Suppressor macrophage treated with lipopolysaccharide for 4 hours (primary cell): ENCODE measurements at places on chromosomes 2 and 18.

GRCh38 chr2:136006658-136007057 is 21.2 kb upstream of the DARS1 start:
- no peak for DNase-seq

GRCh38 chr2:104840156-104840555 is 13.8 kb upstream of the POU3F3 start:
- DNase-seq, result no peak

DNA sequence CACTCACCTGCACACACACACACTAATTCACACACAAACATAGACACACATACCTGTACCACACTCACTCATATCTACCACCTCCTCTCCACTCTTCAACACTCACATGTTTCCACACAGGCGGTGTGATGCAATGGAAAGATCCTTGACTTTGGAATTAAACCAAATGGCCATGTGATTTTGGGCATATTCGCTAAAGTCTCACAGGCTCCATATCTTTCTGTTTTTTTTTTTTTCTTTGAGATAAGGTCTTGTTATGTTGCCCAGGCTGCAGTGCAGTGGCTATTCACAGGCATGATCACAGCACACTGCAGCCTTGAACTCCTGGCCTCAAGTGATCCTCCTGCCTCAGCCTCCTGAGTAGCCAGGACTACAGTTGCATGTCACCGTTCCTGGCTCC is 91.1 kb upstream of the MEX3C start:
- DNase-seq, result no peak

GRCh38 chr2:128408349-128409305 is 90.0 kb upstream of the HS6ST1 start:
- DNase-seq, result no peak

DNA sequence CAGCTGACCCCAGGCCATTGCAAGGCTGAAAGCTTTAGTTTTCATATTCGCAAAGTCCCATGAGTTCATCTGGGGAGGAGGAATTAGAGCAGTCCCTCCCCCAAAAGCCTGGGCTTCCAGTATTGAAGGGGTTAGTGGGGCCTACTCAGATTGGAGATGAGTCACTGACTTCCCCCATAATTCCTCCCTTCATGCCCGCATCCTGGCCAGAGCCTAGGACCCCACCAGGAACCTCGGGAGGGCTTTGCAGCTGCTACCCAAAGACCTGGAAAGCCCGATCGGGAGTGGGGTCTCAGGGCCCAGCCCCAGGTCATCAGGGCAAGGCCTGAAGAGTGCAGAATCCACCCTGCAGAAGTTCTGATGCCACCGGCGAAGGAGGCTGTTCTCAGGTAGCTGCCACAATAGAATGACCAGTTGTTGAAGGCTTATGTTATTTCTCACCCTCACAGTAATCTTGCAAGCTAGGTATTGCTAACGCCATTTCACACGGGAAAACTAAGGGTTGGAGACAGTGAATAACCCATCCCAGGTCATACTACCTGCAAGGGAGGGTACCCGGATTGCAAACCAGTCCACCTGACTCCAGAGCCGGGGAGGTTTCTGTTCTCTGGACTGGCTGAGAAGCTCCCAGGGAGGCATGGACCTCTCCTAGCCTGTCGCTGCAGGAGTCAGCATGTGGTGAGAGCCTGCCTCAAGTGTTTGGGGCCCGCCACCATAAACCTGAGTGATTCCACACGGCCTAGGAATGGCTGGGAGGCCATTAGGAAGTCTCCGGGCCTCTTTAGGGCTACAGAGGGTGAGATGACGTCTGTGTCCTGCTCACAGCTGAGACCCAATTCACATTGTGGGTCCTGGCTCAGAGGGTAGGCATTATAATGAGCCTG is 5.8 kb upstream of the ARID5A start:
- no peak for DNase-seq

DNA sequence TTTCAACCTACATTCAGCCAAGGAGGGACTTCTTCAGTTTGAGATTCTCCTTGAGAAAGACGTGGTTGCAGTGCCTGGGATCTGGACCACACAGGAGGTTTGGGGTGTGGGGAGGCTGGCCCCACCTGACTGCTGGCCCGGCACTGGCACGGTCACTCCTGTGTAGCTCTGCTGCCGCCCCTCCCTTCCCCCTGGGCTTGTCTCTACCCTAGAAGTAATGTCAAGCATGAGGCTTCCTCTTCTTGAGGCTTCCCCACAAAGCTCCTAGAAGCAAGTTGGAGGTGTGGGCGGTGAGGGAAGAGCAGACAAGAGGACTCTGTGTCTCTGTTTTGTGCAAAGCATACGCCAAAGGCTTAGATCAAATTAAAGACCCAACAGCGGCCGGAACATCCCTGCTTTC is 8.7 kb downstream of the KLHL29 start:
- DNase-seq, result no peak

- DNase-seq, result no peak
Observed at GRCh38 chr18:62776024-62776570, 60.8 kb downstream of the PHLPP1 start.

- DNase-seq, result no peak
Observed at GRCh38 chr2:100954044-100954420, 48.1 kb upstream of the RPL31 start.

DNA sequence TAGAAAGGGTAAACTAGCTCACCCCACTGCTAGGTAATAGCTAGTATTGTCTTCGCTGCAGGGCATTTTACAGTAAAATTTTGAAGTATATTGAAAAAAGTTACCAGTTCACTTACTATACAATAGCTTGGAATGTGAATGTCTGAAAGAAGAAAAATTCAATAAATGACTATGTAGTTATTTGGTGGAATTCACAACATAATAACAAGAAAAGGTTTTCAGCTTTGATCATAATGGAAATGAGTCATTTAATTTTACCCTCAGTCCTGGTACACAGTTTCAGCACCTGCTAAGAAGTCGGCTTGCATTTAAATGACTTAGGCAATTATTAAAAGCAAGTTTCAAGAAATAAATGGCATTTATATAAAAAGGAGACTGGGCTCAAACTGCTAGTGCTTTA is 90.4 kb downstream of the NUP35 start:
- DNase-seq, result no peak

DNA sequence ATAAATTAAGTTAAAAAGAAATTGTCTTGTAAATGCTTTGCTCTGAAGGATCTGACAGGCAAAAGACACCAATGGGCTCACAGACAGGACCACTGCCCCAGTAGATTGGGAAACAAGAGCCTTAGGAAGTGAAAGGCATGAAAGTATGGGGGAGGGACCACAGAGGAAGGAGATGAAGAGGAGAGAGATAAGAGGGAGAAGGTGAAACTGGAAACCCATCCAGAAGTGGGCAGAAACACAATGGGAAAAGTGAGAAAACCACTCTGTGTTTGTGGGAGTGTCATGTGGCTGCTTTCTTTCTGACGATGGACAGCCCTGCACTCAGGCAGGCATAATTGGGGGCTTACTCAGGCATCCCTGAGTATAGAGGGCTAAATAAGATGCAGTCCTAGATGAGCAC is 101.5 kb upstream of the STON1 start:
- DNase-seq, result no peak

- DNase-seq, result no peak
Observed at GRCh38 chr18:51077217-51077616, 47.2 kb downstream of the SMAD4 start.

DNA sequence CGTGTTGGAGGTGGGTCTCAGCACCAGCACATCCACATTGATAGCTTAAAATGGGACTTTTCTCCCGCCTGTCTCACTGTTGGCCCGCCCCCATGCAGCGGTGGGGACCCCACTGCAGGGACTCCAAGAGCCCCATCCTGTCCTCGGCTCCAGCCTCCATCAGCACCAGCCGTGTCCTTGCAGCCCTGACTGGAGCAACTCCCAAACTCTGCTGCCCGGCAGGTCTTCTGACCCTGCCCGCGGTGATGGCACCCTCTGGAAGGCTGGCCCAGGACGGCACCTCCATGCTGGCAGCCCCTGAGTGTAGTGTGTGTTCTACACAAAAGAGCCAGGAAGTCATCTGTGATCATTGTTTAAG is 41.6 kb upstream of the KCNG2 start:
- DNase-seq, result no peak

DNA sequence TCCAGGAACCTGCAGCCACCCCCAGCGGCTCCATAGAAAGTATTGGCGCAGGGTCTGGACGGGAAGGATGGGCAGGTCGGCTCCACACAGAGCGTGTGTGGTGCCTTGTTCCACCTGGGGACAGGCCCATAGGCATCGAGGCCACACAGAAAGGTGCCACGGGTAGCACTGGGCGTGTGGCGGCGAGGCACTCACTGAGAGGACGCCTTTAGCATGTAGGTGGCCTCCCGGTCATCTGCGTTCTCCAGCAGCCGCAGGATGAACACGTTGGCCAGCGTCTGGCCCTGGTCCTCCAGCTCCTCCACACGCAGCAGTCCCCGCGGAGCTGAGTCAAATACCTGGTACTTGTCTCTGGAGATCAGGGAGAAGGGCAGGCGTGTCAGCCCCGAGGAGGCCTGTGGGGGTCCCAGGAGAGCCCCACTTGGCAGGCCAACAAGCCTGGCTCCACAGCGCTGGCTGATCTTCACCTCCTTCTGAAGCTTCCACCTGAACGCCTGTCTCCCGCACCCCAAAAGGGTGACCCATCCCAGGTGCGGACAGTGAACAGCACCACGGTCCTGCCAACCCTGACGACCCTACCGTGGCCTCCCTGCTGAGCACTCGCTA is 13.2 kb downstream of the SNORC start:
- no peak for DNase-seq

DNA sequence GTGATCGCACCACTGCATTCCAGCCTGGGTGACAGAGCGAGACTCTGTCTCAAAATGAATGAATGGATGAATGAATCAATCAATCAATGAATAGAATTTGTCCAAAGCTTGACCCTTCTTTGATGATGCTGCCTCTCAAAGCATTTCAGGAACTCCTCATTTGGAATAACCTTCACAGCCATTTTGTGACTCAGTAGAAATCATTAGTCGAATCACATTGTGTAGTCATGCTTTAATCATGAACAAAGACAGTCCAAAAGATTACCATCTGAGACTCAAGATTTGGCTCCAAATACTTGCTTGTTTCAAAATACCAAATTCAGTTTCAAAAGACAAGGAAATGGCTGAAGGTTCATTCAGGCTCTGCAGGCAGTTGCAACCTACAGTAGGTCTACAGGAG is 83.1 kb downstream of the VWA3B start:
- DNase-seq, result no peak

- DNase-seq, result no peak
Observed at GRCh38 chr18:44539926-44540325, 140.8 kb upstream of the SETBP1 start.

- no peak for DNase-seq
Observed at GRCh38 chr2:57693965-57694364, 352.6 kb upstream of the VRK2 start.

DNA sequence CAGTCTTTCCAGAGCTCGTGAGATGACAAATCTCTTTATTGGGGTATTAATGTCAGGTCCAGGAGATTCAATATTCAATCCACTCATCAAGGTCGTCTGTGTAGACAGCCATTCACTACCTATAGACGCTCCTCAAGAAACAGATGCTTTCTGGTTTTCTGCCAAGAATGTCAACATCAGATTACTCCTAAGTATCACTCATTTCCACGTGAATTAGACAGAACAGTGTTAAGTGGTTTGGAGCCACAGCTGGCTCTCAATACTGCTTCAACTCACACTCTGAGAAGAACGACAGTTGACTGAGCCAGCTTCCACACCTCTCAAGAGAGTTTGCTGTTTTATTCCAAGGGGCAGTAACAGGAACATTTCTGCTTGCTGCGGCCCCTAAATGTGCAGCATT is 113.5 kb upstream of the NEDD4L start:
- DNase-seq, result no peak

DNA sequence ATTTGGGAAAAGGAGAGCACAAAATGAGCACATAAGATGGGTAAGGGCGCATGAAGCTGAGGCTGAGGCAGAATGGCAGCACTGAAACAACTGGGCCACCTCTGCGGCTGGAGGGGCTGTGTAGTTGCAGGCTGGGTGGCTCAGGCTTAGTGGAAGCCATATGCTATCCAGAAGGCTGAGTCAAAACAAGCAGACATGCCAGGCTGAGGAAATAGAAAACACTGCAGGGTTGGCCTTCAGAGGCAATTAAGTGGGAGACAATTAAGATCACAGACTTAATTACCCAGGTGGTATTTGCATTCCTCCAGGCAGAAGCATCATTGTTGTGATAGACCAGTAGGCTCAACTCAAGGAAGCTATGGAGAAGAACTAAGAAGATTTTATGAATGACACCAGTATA is 11.4 kb upstream of the XPO1 start:
- DNase-seq, result no peak

DNA sequence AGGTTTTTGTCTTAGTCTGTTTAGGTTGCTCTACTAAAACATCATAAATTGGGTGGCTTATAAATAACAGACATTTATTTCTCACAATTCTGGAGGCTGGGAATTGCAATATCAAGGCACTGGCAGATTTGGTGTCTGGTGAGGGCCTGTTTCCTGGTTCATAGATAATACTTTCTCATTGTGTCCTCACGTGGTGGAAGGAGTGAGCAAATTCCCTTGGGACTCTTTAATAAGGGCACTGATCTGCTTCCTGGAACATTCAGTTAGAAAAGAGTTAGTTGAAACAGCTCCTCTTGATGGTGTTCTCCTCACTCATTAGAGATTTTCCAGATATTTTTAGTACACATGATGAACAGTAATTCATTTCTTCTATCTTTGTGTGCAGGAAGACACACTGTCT is 22.3 kb downstream of the COL4A3 start:
- no peak for DNase-seq

DNA sequence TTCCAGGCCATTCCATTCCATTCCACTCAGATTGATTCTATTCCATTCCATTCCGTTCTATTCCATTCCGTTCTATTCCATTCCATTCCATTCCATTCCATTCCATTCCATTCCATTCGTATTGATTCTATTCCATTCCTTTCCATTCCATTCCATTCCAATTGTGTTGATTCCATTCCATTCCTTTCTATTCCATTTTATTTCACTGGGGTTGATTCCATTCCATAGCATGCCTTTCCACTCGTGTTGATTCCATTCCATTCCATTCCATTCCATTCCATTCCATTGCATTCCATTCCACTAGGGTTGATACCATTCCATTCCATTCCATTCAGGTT is 1142.3 kb downstream of the RPIA start:
- DNase-seq, result no peak

DNA sequence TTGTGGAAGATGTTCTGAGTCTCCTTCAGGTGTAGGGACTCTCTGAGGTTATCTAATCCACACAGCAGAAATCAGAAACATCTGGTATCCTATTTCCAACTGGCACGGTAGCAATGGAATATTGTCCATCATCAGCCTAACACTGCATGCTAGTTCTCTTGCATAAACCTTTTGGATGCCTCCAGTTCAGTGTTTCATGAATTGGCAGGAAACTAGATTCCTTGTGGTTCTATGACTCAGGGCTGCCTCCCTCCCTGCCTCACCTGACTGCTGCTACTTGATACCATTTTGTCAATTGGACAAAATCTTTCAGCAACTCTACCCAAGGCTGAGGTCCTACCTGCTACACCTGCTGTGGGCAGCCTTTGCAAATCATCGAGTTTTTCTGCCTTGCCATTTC is 130.9 kb downstream of the TPGS2 start:
- DNase-seq, result no peak
